ENCODE measurements at places on chromosomes 11 and 22.
A peak's percentile ranks its signal among the peaks of the same experiment; 100 is the strongest.

- no peak for DNase-seq
Measured at GRCh38 chr22:22394591-22394990, 114.0 kb downstream of the ZNF280B start.

GRCh38 chr11:44467413-44467812 lies 98.0 kb upstream of the CD82 start:
- no peak for DNase-seq

- no peak for DNase-seq
Measured at GRCh38 chr11:46445192-46445919, 53.8 kb upstream of the CHRM4 start.

DNA sequence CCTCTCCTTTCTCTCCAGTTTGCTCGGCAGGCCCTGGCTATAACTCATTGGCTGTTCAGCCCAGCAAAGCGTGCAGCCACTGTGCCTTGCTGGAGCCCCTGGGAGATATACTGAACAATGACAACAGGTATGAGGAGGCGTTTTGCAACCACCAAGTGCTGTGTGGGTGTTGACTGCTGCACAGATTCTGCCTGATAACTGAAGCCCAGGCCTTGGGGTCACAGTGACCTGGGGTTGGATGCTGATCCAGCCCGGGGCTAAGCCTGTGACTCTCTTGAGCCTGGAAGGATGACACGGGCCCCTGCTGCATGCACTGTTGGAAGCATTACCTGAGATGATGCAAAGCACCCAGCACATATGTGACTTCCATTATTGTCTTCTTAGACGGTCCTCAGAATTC lies 13.7 kb upstream of the A4GALT start:
- no peak for DNase-seq

- DNase-seq = peak; percentile 17
Measured at GRCh38 chr11:14578541-14578956, 58.4 kb upstream of the PSMA1 start.

DNA sequence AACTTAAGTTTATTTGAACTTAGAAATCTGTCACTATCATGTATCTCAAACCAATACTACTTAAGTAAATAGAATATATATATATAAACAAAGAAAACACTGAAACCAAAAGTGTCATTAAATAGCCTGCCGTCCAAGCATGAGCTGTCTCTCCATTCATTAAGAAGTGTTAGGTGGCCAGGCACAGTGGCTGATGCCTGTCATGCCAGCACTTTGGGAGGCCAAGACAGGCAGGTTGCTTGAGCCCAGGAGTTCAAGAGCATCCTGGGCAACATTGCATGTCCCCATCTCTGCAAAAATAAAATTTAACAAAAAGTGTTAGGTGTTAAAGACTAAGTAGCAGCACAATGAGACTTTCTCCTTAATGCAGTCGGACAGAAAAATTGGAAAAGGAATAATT lies 14.0 kb downstream of the CD6 start:
- no peak for DNase-seq

GRCh38 chr11:38282718-38283117 lies 1684.7 kb upstream of the RAG2 start:
- no peak for DNase-seq
